ENCODE measurements at places on chromosomes 6 and 20.
A peak's percentile ranks its signal among the peaks of the same experiment; 100 is the strongest.

DNA sequence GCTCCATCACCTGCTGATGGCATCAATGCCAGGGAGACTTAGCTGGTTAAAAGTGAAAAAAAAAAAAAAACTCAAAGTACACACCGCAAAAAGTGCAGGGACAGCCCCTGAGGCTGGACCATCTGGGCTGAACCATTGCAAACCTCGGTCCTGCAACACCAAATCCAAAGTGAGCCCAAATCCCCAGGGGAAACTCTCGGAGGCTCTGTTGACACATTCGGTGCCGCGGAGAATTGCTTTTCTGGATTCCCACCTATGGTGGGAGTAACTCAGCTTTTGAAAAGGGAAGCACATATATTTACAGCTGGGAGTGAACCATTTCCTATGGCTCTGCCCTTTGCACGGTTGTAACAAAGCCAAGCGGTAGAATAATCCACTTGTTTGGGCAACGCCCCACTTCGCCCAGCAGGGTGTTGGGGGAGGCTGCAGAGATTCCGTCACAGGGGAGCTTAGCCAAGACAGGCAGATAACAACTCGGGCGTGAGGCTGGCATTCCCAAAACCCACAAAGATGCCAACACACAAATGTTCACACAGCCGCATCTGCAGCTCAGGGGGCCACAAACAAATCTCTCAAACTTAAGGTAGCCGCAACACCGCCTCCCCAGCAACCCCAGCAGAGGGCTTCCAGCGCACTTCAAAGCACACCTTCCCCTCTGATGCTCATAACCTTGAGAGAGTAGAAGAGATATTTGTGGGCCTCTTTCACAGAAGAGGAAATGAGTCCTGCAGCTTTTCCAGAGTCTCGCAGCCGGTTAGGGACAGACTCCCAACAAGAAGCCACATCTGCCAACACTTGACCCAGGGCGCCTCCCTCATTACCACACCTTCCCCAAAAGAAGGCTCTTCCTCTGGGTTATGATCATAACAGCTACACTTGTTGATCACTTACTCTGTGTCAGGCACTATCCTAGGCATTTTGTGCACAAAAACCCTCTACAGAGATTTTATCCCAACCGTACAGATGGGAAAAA, 11.4 kb downstream of the ZC3H12D start:
- DNase-seq: no peak

DNA sequence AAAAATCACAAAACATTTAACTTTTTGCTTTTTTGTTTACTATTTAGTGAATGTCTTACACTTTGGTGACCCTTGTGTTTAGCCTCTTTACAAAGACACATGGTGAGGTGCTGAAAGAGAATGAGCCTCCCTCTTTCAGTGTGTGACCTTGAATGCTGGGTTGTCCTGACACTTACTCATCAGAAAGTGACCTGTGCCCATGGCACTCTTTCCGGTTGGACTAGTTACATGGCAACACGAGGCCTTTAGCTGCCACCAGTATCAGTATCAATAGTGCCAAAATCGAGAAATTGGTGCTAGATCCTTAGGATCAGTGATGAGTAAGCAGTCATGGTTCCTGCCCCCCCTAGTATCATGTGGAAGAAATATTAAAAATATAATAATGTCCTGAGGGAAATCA, 1.7 kb upstream of the RPL7L1 start:
- DNase-seq: no peak

- DNase-seq: no peak
Measured at GRCh38 chr20:48813446-48813747, 14.4 kb downstream of the PREX1 start.

- no peak for DNase-seq
Measured at GRCh38 chr6:160412993-160413392, 64.8 kb downstream of the SLC22A3 start.

DNA sequence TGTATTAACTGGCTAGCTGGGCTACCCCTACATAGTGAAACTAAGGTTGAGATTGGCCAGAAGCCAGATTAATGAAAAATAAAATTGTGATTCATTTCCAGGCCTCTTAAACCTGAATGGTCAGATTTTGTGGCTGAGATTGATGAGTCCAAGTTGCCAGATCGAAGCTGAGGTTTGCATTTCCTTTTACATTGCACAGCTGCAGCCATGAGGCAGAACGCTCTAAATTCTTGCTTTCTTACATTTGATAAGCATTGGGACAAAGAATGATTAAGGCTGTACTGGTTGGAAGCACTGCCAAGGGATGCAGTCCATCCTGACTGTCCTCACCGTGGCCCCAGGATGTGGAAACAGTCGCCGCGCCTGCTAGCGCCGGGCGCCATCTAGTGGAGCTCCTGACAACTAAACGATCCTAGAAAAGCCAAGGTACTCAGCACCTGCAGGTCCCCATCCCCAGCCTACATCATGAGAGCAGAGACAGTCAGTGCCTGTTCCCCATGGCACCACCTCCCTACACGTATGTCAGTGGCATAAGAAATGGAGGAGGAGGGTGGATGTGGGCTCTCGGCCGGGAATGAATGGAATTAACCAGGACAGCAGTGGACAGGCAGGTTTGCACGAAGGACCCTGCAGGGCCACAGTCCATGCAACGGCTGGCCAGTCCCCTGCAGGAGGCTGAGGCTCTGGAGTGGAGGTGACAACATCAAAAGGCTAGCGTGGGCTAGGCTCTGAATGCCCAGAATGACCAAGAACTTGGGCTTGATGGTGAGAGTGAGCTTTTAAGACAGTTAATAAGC, 19.0 kb downstream of the PXDC1 start:
- peak; percentile 86 for DNase-seq

- no peak for DNase-seq
Measured at GRCh38 chr6:134720353-134721059, 229.4 kb downstream of the ALDH8A1 start.

GRCh38 chr6:6006006-6006427, 708 bp downstream of the NRN1 start:
- DNase-seq: no peak

GRCh38 chr6:52598123-52598823, 21.4 kb upstream of the TRAM2 start:
- no peak for DNase-seq

- no peak for DNase-seq
Measured at GRCh38 chr20:4787820-4788219, 66.1 kb downstream of the PRND start.

GRCh38 chr6:109739686-109740085, 48.6 kb downstream of the FIG4 start:
- DNase-seq: no peak

- DNase-seq: no peak
Measured at GRCh38 chr6:105401247-105402089, 1.4 kb downstream of the PREP start.

GRCh38 chr20:48841196-48841874, 13.5 kb upstream of the PREX1 start:
- no peak for DNase-seq

- DNase-seq: no peak
Measured at GRCh38 chr6:163974322-163974721, 559.8 kb downstream of the QKI start.

GRCh38 chr6:168319279-168320111, at the start of gene DACT2:
Gene DACT2 (minus strand): TSS chr6:168319777. CDS start chr6:168319633, 144 bp downstream.
- DNase-seq: no peak

DNA sequence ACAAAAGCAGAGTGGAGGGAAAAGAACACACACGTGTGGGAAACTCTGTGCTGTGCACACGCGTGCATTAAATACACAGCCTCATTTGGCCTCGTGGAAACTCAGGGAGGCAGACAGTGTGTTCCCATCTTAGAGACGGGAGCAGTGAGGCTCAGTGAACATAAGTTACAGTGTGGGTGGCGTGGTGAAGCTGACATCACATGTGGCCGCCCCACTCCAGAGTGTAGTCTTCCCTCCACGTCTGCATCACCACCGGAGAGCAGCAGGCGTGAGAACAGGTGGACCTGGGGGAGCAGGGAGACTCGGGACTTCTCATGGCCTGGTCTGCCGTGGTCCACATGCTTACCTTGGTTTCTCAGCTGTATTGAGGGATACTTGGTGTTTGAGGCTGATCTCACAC, 51.7 kb downstream of the THBS2 start:
- no peak for DNase-seq

DNA sequence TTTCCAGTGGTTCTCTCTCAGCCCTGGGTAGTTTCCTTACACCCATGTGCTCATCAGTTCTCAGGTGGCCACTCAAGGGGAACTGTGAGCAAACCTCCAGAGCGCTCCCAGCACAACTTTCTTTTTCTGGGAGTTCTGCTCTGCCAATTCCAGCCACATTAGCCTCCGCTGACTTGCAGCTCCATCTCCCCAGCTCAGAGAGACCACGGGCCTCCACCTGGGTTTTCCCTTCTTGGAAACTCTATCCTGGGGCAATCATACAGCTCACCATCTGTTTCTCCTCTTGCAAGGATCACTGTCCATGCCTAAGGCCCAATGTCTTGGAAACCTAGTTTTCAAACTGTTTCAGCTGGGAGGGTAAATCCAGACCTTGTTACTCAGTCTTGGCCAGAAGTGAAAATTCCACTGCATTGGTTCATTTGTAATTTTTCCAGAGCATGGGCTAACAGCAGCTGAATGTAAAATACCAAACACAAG, 129.9 kb downstream of the EYA2 start:
- no peak for DNase-seq

All from dorsolateral prefrontal cortex (tissue), 122 donors.